ENCODE measurements at places on chromosomes 3 and 15. TPM values are rescaled to one million over a fixed set of nuclear protein-coding genes. Genes with fewer than 3 reads are reported as not detected.

Gene ATP13A5
- 0.09 TPM for polyA plus RNA-seq

Gene PLSCR5
- polyA plus RNA-seq: 0.10 TPM

DNA sequence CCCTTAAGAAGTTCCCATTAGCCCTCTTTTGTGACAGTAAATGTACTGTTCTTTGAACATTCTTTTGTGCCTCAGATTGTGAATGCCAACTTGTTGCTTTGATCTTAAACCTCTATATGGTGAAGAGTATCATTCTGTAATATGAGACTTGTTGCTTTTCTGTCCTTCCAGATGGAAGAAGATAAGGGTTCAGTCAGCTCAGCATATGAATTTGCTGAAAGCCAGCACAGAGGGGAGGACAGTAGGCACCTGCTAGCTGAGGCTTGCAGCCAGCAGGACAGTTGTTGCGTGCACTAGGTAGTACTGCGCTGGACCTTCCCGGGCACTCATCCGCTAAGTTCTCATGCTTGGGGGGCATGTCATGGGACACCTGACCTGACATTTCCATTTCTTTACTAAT is 74.7 kb downstream of the DCUN1D1 start:
- peaks cover 16% of the 10 kb centered on the region for H3K36me3 ChIP-seq
- no peak for DNase-seq
- H3K4me1 ChIP-seq: no peaks in the 10 kb centered on the region
- H3K27me3 ChIP-seq: no peaks in the 10 kb centered on the region

- peaks cover 35% of the 10 kb centered on the region for H3K27me3 ChIP-seq
- DNase-seq: no peak
- no peaks in the 10 kb centered on the region for H3K4me1 ChIP-seq
These were observed 749.5 kb downstream of the ROBO1 start for GRCh38 chr3:79018265-79018664.

GRCh38 chr3:53581671-53582070 is 87.3 kb downstream of the CACNA1D start:
- H3K4me1 ChIP-seq: no peaks in the 10 kb centered on the region
- H3K4me3 ChIP-seq: no peak overlapping the region

DNA sequence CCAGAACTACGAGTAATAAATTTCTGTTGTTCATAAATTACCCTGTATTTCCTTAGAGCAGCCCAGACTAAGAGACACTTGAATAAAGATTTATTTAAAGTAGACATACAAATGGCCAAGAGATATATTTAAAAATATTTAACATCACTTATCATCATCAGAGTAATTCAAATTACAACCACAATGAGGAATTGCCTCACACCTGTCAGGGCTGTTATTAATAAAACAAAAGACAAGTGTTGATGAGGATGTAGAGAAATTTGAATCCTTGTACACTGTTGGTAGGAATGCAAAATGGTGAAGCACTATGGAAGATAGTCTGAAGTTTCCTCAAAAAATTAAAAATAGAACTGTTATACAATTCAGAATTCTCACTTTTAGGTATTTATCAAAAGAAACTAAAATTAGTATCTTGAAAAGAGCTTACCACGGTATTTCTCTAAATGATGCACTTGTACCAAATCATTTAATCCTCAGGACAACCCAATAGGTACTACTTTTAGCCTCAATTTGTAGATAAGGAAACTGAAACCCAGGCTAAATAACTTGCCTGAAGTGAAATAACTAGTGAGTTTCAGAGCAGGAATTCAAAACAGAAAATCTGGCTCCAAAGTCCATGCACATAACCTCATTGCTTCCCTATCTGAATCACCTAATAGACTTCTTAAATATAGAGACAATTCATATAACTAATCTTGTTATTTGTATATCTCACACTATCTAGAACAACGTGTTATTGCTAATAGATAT is 69.4 kb downstream of the ZBTB20 start:
- H3K36me3 ChIP-seq: no peaks in the 10 kb centered on the region
- DNase-seq: peak; percentile 77
- no peak overlapping the region for H3K4me3 ChIP-seq
